ENCODE measurements at places on chromosomes 13 and 19.
A peak's percentile ranks its signal among the peaks of the same experiment; 100 is the strongest.

DNA sequence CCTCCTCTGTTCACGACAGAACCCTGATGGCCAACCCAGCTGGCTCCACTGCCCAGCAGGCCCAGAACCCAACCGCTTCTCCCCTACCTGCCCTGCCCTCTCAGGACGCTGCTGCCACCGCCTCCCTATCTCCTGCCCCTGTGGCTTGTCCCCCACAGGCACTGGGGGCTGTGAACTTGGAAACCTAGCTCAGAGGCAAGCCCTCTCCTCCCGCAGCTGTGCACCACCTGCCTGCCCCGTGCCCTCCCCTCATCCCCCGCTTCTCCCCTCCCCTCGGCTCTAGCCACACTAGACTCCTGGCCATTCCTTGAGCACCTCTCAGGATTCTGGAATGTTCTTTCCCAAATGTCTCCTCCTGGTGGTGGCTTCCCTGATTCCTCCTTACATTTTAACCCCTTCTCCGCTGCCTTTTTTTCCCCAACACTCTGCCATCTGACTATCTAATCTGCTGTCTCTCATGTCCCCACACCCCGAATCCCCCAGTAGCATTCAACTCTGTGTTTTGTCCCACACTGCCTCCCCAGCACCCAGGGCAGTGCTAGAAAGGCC, 6.7 kb downstream of the NANOS3 start:
- no peak for DNase-seq

DNA sequence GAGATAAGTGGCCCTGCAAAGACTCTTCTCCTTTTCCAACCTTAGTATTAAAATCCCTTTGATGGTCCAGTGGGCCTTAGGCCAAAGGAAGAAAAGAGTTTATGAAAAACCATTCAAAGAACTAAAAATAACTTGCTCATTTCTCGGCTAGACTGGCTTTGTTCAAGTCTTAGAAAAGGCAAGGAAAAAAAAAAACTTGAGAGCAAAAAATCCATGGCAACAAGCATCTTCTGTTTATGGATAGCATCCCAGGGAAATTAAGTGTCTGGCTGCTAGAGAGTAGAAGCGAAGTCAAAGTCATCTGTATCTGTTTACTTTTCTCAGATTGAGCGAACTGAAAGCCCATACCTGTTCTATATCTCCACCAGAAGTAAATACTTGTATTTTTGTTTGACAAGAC, 129.6 kb downstream of the KCTD15 start:
- DNase-seq: no peak

GRCh38 chr19:33156334-33156733, 24.4 kb downstream of the WDR88 start:
- no peak for DNase-seq

GRCh38 chr19:1469255-1470054, 9.6 kb downstream of the C19orf25 start:
- no peak for DNase-seq

GRCh38 chr19:46299004-46299509, 2.2 kb downstream of the HIF3A start:
- DNase-seq: no peak

GRCh38 chr13:20422362-20422761, 103.3 kb downstream of the CRYL1 start:
- DNase-seq: no peak

DNA sequence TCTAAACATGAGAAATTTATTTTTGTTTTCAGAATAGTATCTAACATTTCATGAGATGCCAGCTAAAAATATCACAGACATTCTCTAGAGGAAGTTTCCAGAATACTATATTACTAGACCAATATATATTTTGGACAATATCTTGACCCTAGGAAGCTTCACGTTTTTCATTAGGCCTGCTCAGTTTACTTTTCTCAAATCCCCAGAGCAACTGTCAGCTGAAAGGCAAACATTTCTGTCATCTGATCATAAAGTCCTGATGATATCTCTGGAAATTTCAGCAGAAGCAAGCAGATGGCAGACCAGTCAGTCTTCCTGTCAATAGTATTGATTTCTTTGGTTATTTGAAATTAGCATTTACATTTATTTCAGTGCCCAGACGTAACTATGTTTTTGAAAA, 4.0 kb downstream of the POSTN start:
- DNase-seq: no peak

DNA sequence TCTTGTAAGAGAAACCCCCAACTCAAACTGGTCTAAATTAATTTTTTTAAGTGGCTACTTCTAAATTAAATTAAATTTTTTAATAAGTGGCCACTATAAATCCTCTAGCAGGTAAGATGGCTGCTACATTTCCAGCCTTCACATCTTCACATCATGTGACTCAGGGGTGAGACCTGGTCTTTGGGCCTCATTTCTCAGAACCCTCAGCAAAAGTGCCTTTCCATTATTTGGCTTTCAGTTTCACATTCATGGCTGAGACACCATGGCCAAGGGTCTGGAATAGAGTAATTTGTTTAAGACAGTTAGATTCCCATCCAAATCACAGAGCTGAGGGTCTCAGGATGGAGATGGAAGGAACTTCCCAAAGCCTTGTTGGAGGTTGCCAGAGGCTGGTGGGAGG, 47.5 kb downstream of the DCT start:
- DNase-seq: no peak

DNA sequence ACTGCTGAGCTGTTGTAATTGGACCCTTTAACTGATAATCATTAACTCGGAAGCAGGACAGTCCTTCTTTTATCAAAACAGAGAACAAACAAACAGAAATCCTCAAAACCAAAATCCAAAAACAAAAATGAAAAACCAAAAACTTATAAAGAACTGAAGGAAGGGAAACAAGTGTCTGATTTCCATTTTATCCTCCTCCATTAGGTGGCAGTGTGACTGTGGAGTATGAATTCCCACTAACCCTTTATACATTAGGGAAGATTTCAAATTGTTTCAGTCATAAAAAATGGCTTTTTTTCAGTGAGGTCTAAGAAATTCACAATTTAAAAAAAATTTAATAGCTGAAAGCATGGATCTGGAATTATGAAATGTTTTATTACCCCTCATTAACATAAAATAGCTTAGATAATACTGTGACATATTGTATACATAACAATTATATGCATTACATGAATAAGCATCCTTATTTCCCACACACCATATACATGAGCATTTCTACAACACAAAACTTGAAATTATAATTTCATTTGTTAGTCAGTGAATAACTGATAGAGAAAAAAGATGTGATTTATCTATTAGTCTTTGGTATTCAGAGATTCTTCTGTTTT, 1074.3 kb upstream of the PCDH9 start:
- no peak for DNase-seq

DNA sequence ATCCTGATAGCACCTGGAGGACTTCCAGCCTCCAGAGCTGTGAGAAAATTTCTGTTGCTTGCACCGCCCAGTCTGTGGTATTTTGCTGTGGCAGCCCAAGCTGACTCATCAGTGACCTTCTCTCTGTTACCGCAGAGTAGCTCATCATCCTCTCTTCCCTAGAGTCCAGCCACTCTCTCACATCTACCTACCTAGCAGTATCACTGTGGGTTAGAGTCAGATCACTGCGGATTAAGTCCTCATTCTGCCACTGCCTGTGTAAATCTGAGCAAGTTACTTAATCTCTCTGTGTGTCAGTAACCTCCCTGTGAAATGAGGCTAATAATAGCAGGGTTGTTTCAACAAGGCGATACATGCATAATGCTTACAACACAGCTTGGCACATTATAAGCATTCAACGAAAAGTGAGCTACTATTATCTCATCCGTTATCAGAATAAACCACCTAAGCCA, 40.3 kb upstream of the USPL1 start:
- peak; percentile 26 for DNase-seq

GRCh38 chr13:100674872-100675660, 471 bp upstream of the TMTC4 start:
- peak; percentile 100 for DNase-seq

GRCh38 chr19:16167055-16167454, 6.3 kb downstream of the CIB3 start:
- DNase-seq: no peak

GRCh38 chr19:37954421-37954874, 47.4 kb downstream of the SIPA1L3 start:
- no peak for DNase-seq

- no peak for DNase-seq
Measured at GRCh38 chr13:58266271-58266670, 634.7 kb downstream of the PCDH17 start.

DNA sequence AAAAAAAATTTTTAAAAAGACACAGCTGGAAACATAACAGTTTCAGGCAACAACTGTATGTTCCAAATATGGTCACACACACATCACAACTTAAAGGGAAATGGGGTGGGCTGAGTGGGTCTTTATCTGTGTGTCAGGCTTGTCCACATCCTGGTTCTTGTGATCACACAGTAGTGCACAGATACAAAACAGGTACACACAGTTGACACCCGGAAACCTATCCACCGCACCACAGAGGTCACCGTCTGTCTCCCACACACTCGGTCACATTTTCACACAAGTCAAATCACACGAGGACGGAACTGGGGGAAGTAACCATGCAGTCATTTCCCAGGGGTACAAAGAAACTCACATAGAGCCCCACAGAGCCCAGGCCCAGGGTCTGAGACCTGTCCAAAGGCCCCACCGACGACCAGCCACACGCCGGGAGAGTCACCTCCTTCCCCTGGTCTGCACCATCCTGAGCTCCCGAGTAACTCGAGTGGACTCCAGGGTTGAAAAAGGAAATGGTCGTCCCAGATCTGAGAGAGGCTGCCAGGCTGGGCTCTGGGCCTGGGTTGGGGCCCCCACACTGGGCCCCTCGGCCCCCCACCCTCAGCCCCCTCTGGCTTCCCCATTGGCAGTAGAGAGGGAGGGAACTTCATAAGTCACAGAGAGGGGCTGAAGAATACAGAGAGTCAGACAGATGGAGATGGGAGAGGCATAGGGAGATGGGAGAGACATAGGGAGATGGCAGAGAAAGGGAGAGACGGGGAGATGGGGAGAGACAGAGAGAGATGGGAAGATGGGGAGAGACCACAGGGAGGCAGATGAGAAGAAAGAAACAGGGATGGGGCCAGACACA, 1.3 kb upstream of the PPAN start:
- DNase-seq: peak; percentile 67

DNA sequence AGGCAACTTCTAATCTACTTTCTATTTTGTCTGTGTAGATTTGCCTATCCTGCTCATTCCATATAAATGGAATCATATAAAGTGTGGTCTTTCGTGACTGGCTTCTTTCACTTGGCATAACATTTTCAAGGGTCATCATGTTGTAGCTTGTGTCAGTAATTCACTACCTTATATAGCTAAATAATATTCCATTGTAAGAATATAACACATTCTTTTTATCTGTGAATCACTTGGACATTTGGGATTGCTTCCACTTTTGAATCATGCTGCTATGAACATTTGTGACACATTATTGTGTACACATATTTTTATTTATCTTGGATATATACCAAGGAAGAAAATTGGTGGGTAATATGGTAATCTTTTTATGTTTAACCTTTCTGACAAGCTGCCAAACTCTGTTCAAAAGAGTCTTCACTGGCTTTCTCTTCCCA, 89.0 kb upstream of the CSNK1A1L start:
- DNase-seq: no peak

DNA sequence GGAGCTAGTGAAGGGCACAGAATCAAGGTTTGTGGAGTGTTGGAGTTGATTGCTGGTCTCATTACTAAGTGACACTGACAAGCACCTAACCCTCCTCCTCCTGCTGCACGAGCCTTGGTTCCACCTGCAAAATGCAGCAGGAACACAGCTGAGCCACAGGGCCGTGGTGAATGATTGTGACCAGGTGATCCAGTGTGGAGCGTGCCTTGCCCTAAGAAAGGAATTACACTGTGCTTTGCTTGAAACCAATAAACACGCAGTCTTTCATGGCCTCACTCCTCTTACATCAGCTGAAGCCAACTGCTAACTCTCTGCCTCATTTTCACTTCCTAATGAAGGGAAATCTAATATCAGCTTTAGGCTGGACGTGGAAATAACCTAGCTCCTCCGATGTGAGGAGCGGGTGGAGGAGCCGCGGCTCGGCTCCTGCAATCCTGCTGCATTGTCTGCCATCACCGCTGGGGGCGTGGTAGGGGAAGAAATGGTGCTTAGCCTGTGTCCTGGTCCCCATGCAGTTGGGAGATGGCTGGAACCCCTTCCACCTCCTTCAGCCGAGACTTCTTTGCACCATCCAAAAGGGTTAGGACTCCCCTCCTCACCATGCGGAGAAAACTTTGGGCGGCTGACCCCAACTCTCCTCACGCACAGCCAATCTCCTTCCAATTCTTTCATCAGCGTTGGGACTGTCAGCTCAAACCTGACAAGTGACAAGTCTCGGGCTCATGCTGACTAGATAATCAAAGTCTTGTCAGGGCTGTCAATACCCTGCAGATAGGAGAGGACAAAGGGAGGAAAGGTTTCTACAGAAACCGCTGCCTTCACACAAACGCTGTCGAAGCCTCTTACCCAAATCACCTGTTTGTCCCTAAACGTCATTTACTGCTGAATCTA, 427.9 kb downstream of the ZNF536 start:
- peak; percentile 3 for DNase-seq

GRCh38 chr19:35596366-35596999, 10.5 kb downstream of the PMIS2 start:
- no peak for DNase-seq

DNA sequence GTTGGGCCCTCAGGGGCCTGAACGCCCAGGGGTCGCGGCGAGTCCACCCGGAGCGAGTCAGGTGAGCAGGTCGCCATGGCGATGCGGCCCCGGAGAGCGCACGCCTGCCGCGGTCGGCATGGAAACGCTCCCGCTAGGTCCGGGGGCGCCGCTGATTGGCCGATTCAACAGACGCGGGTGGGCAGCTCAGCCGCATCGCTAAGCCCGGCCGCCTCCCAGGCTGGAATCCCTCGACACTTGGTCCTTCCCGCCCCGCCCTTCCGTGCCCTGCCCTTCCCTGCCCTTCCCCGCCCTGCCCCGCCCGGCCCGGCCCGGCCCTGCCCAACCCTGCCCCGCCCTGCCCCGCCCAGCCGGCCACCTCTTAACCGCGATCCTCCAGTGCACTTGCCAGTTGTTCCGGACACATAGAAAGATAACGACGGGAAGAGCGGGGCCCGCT, at the start of gene CCNA1:
TSS of gene CCNA1 (plus strand) at position 390 of the 439 bp plus-strand sequence. CDS start 562 bp downstream, outside the sequence.
- no peak for DNase-seq

DNA sequence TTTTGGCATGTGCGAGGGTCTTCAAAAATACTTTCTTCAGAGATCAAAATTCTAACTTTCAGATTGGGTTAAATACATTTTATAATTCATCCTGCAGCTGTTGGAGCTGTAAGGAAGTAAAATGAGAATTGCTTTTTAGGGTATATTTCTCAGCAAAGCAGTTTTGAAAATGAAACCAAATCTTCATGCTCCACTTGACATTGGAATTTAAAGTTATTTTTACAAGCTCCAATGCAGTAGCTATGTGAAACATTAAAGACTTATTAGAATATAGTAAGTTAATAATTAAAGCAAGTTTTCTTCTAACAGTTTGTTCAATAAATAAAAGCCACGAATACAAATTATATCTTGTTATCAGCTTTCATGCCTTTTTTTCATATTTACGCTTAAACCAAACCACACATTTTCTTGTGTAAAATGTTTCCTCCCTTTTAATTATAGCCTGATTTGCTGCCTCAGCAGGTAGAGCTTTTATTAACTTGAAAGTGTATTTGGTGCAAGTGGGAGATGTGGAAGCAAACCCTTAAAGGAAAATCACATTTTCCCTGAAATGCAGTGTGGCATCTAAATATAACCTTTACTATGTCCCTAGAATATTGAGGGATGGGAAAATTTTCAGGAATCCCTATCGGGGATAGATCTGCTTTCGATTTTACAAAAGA, 12.4 kb upstream of the MICU2 start:
- no peak for DNase-seq

Data from stimulated activated CD8-positive, alpha-beta memory T cell treated with anti-CD3 and anti-CD28 coated beads, Interleukin-4, amount 100 ng/mL, for 24 hours (primary cell).